GM12891 (cell line): ENCODE measurements at places on chromosomes 6 and 20.

DNA sequence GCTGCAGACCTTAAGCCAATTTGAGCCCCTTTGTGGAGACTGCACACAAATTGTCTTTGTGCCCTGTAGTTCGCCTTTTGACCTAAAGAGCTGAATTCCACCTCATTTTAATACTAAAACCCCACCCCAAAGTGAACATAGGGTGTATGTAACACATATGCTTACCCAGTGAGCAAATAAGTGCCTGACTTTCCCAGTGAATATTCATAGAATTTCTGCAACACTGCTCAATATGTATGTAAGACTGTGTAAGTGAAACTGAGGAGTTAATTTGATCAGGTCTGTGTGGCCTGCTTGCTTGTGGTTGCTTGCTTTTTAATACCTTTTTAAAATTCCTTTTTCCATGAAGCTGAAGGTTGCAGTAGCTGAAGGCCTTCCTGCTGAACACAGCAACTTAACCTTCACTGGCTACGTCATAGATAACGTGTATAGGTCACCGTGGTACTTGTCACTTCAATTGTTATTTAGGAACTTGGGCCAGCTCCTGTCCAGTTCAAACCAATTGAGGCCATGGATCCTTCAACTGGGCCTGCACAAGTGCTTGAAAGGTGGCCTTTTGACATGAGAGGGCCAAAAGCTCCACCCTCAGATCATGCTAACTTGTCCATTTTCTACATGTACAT lies 131.7 kb upstream of the BTBD3 start:
- DNase-seq: no peak

DNA sequence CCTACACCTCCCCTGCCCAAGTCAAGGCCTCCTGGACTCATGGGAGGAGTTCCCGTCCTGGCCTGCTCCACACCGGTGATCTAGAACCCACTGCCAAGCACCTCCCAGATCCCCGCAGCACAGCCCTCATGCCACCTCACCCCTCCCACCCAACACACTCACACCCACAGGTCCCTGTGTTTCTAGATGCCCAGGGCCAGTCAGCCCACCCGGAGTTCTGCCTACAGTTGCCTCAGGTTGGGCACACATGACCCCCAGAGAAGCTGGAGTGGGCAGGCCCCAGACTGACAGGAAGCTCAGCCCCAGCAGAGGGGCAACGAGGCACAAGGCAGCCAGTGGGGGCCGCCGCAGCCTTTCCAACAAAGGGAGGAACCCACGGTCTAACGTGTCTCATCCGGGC lies 29.6 kb downstream of the RRBP1 start:
- no peak for DNase-seq

DNA sequence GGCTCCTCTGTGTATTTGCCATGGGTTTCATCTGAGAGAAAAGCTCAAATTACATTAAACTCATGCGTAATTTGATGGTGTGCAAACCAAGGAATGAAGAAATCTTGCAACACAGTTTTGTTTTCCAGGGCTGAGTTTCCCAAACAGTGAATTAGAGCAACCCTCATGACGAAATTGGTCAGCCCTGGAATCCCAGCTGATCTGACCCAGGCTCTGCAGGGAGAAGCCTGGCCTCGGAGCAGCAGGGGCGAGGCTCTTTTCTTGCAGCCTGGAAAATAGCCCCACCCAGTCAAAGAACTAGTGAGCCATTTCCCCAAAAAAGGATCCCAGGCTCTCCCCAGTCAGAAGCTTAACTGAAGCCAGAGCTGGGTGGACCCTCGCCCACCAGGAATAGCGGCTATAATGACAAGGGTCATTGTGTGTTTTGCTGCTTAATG lies 107.3 kb upstream of the SNX9 start:
- DNase-seq: no peak

DNA sequence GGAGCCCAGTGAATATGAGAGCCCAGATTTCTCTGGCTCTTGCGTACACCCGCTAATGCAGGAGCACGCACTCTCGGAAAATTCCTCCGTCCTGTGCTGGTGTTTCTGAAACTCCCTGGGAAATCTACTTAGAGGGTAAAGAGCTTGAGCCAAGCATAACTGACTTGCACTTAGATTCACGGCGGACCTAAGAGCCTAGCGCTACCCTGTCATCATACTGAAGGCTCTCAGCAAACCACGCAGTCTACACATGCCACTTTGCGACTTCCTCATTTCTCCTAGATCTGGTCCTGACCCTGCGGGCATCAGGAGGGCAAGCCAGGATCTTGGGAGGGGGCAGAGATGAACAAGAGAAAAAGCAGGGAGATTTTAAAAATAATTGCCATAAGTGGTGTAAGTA lies 324.7 kb downstream of the CD83 start:
- DNase-seq: no peak

DNA sequence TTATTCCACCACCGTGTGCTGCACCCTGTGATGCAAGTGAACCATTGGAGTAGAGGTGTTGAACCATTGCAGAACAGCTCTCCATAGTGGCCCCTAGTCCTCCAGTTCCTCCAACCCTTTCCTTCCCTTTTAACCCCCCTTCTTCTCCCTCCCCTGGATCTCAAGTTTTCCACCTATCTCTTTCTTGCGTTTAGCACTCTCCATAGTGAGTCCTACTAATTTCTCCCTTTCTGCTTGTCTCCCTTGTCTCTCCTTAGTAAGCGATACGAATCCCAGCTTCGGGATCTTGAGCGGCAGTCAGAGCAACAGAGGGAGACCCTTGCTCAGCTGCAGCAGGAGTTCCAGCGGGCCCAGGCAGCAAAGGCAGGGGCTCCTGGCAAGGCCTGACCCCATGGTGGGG lies 1.1 kb downstream of the PFDN6 start:
- no peak for DNase-seq

GRCh38 chr20:54479138-54479906 lies 3.9 kb downstream of the DOK5 start:
- DNase-seq: no peak

DNA sequence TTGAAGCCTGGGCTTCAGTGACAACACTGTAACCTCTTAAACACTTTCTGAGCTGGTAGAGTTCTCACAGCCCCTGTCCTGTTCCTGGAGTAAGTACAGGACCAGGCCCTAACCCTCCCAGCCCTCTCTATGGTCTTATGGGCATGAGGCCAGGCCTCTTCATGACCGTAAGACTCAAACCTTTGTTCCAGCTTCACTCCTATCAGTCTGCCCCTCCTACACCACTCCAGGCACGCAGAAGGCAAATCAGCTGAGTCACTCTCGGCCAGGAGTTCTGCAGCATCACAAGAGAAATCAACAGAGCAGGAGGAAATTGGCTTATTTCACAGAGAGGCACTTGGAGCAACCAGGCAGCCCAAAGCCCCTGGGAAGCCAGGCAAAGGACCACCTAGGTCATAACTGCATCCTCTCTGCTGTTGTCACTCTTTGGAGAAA lies 25.3 kb upstream of the CHD6 start:
- no peak for DNase-seq

DNA sequence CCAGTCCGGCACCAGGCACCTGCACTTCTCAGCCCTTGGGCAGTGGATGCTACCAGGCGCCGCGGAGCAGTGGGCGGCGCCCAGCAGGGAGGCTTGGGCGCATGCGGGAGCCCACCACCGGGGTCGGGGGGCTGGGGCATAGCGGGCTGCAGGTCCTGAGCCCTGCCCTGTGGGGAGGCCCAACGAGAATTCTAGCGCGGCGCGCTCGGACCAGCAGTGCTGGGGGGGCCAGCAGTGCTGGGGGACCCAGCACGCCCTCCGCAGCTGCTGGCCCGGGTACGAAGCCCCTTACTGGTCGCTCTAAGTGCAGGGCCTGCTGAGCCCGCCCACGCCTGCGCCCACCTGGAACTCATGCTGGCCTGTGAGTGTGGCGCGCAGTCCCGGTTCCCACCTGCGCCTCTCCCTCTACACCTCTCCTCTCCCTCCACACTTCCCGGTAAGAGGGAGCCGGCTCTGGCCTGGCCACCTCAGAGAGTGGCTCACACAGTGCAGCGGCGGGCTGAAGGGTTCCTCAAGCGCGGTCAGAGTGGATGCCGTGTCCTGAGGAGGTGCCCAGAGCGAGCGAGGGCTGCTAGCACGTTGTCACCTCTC lies 28.5 kb upstream of the SERPINB1 start:
- DNase-seq: no peak

DNA sequence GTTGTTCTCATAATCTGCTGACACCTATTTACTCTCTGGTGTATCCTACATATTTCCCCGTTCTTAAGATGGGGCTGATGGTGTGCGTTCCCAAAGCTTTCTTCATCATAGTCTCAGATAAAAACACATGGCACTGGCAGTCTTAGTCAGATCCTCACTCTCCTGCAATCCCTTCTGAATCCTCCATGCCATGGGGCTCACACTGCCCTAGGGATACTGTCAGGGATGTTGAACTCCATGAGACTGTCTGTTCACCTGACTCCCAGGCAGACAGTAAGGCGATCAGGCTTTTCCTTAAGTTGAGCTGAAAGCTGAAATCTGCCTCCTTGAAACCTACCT lies 76.0 kb downstream of the SLX4IP start:
- no peak for DNase-seq

DNA sequence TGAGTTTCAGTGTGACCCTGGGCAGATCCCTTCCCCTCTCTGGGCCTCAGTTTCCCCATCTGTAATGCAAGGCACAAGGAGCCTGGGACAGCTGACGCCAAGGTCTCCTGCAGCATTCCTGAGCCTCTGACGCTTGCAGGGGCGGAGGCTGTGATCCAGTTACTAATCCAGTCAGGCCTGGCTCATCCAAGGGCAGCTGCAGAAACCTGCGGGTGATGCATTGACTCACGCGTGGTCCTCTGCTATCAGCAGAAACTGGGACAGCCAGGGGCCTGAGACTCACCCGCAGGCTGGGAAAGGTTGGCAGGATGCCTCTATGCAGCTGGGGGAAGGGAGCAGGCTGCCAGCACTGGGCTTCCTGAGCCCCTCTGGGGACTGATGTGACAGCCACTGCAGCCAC lies 65.0 kb upstream of the SIRPA start:
- DNase-seq: no peak

DNA sequence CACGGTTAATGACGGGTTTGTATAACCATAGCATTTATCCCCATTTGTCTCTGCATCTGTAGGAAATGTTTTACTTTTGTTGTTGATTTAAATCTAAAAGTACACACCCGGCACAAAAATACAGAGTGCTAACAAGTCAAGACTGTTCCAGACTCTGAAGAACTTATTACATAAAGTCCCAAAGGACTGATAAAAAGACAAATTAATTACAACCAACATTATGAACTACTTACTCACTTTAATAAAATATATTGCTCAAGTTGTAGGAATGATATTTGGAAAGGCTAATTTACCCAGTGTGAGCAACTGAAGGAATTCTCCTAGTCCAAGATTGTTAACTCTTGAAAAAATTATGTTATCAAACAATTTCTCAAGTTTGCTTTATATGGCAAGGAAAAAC lies 115.6 kb downstream of the KIF13A start:
- DNase-seq: no peak

DNA sequence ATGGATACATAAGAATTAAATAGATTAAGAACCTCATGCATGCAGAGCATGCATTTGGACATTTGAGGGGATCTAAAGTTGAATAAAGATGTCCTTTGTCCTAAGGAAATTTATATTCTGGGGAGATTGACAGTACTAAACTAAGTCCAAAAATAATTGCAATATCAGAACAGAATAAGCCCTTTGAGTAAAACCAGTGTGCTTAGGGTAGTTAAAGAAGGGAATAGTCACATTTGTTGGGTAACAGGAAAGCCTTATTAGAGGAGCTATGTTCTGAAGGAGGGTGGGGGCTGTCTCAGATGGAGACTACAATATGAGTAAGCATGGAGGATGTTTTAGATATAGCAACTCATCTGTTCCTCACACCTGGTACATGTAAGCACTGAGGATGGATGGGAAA lies 35.8 kb downstream of the CDC5L start:
- DNase-seq: no peak

DNA sequence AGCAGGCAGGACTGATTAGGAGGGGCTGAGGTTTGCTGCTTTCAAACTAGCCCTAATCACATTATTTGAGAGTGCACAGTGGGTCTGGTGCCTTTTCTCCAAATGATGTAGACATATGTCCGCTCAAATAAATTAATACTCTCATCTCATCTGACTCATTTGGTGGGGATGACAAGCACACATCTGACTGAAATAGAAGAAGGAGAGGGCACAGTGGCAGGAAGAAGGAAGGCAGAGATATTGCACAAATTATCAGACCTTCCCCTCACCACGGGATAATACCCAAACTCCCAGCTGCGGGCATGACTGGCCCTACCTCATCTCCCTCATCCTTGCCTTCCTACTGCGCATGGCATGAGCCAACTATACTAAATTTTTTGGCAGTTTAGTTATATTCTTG lies 33.9 kb upstream of the TNFRSF21 start:
- no peak for DNase-seq

- DNase-seq: no peak
Measured at GRCh38 chr6:125839471-125839870, 48.7 kb downstream of the NCOA7 start.

DNA sequence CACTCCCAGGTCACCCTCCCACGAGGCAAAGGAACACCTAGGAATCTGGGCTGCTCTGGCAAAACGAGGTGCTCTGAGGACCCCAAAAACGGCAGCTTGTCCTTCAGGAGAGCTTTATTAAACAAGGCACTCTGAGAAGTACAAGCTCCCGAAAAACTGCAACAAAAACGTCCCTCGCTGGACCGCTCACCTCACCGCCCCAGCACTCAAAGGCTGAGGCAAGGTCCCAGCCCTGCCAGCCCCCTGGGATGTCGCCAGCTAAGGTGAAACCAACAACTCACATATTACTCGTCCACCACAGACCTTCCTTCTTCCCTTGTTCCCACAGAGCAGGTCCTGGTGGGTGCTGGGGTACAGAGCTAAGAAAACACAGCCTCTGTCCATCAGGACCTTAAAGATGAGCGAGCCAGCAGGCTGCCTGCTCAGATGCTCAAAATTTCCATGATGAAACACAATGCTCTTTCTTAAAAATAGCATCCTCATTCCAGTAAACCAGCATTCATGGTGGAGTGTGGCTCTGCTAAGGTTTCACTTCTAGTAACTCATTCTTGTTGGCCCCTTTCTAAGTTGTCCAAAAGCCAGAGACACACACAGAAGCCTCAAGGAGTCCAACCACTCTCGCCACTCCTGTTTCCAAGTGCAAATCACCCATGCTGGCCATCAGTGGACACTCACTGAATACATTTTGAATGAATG lies 35.9 kb downstream of the ATP9A start:
- DNase-seq: no peak

GRCh38 chr6:129262661-129263060 lies 379.7 kb downstream of the LAMA2 start:
- no peak for DNase-seq

DNA sequence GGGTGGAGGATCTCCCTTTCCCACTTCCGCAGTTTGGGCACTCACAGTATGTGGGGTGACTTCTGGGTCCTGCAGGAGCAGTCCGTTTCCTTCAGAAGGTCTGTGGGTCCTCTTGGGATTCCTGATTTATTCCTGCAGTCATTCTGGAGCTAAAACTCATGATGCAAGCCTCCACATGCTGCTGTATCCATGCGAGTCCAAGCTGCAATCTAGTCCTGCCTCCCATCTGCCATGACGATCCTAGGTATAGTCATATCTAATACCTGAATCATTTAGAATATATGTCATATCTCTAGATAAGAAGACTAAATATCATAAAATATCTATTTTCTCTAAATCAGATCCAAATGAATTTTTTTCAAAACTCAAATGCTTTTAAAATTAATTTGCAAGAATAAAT lies 103.4 kb upstream of the AHI1 start:
- DNase-seq: no peak
